ENCODE measurements at places on chromosomes 6 and 20.

GRCh38 chr6:134593887-134594286 is 276.0 kb upstream of the SGK1 start:
- no peak for DNase-seq

GRCh38 chr20:61027218-61027617 is 224.8 kb upstream of the CDH4 start:
- no peak for DNase-seq

DNA sequence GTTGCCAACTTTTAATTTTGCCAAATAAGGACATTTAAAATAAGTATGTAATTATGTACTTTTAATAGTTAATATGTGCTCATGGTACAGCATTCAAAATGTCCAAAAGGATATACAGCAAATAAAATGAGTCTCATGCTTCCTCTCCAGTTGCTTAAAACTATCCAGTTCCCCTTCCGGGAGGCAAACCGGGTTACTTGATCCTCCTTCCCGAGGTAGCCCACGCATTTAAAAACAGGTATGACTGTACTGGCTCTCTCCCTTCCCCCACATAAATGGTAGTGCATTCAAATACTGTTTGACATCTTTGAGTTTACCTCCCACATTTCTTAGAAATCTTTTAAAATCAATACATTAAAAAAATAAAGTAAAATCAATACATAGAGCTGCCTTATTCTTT is 66.4 kb downstream of the PHF20 start:
- DNase-seq = no peak

GRCh38 chr6:148708707-148709106 is 38.1 kb upstream of the UST start:
- DNase-seq = no peak

GRCh38 chr6:29941016-29941415 is 1.3 kb upstream of the HLA-A start:
- no peak for DNase-seq

- DNase-seq = no peak
Observed at GRCh38 chr6:135617222-135617621, 119.7 kb upstream of the AHI1 start.

DNA sequence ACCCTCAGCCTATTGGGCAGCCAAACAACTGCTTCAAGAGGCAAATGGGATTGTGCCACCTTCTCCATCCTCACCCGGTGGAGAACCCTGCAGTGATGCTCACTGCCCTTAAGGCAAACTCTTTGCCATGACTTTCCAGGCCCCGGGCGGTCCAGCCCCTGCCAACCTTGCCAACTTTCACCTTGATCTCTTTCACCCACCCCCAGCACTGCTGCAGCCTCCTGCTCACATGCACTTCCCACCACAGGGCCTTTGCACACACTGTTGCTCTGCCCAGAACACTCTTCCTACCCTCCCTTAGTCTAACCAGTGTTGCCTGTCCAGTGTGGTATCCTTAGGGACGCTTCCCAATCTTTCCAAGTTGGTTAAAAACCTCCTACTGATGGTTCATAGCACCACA is 221.1 kb downstream of the EYA2 start:
- no peak for DNase-seq

DNA sequence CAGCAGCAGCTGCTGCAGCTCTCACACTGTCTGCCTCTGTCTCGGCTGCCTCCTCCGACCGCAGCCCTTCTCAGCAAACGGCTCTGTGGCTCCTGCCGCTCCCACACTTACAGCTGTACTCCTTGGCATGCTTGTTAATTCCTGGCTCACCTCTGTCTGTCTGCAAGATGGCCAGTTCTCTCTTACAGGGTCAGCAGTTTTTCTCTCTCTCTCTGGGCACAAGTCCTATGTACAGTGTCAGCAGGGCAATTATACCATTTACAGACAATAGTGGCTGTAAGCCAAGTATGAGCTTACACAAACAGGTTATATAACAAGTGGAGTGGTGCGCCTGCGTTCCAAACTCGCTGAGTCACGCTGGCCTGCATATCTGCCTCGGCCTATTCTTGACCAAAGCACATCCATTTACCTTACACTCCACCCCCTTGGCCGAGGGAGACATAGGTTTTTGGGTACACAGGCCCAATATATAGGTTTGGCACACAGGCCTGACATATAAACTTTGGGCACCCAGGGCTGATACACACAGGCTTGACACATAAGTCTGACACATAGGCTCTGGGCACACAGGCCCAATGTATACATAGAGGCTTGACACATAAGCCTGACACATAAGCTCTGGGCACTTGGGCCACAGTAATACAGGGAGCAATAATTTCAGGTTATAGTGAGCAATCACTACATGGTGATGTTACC is 4.4 kb downstream of the ZKSCAN3 start:
- DNase-seq = no peak

- DNase-seq = no peak
Observed at GRCh38 chr6:161154796-161155335, 119.0 kb downstream of the AGPAT4 start.

GRCh38 chr6:1770435-1770843 is 160.7 kb downstream of the FOXC1 start:
- DNase-seq = no peak

- DNase-seq = no peak
Observed at GRCh38 chr6:53929041-53929820, 134.4 kb downstream of the LRRC1 start.

DNA sequence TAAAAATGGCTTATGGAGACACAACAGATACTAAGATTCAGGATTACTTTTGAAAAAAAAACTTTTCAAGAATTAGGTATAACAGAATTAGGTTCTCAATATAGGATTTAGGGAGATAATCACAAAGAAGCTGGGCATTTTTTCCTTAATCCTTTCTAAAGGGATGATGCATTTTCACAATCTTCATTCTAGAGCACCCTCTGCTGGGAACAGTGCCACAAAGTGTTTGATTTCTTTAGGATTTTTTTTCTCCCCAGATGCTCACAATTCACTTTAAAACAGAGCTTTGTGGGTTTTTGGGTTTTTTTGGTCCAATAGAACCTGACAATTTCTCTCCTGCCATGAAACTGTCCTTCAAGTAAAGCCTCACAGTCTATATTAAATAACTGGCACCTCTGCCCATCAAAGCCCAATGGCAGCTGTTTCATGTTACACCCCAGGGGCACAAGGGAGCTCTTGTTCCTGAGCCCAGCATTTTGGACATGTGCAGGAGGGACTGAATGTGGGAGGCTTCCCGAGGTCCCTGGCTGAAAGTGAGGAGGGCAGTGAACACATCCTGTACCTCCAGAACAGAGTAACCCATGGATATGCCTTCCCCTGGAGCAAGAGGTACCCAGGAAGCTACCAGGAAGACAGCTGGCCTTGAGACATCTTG is 39.7 kb downstream of the PREP start:
- DNase-seq = no peak

DNA sequence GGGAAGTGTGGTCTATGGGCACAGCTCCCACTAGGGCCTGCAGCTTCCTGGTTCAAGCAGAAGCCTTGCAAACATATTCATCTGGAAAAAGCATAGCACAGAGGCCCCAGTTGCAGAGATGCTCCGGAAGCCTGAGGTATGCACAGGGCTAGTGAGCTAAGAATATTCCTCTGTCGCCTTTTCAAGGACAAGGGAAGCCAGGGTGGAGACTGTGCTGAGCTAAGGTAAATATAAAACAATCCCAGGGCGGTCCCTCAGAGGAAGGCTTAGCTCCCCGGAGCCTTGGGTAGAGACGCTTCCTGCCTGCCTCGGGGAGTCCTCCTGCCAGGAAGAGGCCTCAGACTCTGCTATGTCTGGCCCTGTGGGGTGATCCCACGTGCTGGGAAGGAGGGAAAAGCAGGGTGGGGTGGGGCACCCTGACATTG is 134.8 kb upstream of the FOXA2 start:
- no peak for DNase-seq

GRCh38 chr20:9177278-9177677 is 108.4 kb downstream of the PLCB4 start:
- DNase-seq = no peak

DNA sequence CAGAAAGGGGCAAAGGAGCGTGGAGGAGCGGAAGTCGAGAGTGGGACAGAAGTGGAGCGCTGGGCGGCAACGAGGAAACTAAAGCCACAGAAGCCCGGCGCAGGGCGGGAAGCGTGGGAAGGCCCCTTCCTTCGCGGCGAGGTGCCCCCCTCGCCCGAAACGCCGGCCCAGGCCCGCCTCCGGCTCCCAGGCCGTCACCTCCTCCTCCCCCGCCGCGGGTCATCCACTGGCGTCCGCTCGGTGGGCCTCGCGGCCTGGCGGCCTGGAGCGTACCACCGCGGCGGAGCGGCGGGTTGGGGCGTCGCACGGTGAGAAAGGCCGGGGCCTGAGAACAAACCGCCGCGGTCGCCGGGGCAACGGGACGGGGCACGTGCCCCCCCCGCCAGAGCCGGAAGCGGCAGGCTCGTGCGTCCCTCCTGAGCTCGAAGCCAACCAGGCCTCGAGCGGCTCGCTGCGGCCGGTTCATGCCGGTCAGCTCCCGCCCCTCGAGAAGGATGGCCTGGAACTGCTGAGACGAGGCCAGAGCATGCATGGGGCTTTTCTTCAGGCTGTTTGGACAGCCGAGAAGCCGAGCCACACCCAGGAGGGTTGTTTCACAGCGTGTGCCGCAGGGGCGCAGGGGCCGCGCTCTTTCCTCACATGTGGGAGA is at the start of gene TCP11:
TCP11 (minus strand) TSS at position 333 of the 649 bp plus-strand sequence. CDS start 469 bp downstream, outside the sequence.
- no peak for DNase-seq

- DNase-seq = no peak
Observed at GRCh38 chr6:128095362-128095761, 194.5 kb upstream of the THEMIS start.

DNA sequence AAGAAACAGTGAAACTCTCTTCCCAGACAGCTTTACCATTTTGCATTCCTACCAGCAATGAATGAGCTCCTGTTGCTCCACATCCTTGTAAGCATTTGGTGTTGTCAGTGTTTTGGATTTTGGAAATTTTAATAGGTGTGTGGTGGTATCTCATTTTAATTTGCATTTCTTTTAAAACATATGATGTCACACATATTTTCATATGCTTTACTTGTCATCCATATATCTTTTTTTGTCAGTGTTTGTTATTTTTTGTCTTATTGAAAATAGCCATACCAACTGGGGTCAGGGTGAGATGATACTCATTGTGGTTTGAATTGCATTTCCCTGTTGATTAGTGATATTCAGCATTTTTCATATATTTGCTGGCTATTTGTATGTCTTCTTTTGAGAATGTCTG is 119.5 kb upstream of the FOXA2 start:
- DNase-seq = no peak

GRCh38 chr6:170207586-170208181 is 83.2 kb downstream of the DLL1 start:
- DNase-seq = no peak

DNA sequence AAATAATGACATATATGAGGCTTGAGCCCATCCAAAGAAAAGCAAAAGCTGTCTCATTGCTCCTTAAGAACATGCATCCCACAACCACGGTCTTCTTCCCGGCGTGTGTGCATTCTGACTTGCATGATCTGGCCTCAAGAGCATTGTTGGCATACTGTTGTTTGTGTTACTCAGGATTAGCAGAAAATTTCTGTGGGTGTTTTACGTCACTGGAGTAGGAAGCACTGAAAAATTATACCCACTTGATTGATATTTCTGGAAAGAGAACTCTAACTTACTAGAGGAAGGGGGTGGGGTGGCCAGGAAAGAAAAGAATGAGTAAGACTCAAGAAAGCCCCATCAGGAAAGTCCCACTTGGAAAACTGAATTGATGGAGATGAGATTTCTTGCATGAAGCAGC is 326.2 kb upstream of the PRDM1 start:
- no peak for DNase-seq

GRCh38 chr6:89999154-89999553 is 104.9 kb downstream of the GJA10 start:
- no peak for DNase-seq

GRCh38 chr20:63183422-63184146 is 32.3 kb downstream of the YTHDF1 start:
- DNase-seq = no peak

Data from T1000 (cell line).